Activated CD4-positive, CD25-positive, alpha-beta regulatory T cell (primary cell): ENCODE measurements at places on chromosomes 7 and 10.

GRCh38 chr10:101767966-101768790 lies 7.7 kb downstream of the FGF8 start:
- DNase-seq, result no peak

GRCh38 chr10:114604357-114605130 lies 53.5 kb downstream of the ABLIM1 start:
- DNase-seq, result no peak

GRCh38 chr10:12862459-12862858 lies 139.1 kb downstream of the CCDC3 start:
- DNase-seq, result no peak

GRCh38 chr10:133226251-133226808 lies 3.7 kb upstream of the UTF1 start:
- no peak for DNase-seq

DNA sequence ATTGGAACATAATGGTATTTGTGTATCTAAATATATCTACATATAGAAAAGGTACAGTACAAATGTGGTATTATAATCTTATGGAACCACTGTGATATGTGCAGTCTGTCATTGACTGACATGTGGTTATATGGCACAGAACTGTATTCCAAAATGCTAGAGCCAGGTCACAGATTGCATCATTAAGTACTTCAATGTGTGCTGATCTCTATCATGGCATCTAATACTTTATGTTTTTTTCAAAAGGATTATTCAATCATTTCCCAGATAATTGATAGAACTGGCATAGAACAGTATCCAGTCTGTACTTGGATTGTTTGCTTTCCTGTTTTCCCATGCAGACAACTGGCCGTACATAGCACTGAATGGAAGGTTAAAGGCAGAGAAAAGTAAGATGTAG lies 662.7 kb downstream of the PARD3 start:
- DNase-seq, result no peak

GRCh38 chr7:128783143-128783861 lies 7.7 kb upstream of the OPN1SW start:
- no peak for DNase-seq

DNA sequence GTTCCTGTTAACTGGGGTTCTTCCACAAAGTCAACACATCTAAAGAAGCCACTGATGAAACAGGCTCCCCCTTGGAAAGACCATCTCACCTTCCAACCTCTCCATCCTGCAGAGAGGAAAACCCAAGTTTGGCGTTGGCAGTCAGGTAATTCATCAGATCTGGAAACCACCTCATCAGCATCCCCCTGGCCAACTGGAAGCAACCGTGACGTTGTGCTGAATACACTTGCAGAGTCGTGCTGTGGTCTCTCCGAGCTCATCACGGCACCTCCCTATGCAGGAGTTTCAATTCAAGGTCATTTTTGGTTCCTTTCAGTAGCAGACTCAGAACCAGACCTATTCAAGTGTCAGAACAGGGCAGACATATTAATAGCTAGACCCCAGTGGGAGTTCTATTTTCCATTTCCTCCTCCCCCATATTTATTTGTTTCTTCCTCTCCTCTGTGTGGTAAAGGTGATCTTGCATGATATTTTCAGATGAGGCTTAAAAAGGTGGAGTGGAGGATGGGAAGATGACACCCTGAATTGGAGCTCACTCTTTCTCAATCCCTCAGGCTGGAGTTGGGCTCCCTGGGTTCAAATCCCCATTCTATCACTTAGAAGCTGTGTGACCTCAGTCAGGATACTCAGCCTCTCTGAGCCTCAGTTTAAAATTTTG lies 149.1 kb upstream of the ADO start:
- no peak for DNase-seq

- no peak for DNase-seq
These were observed 51.3 kb upstream of the MAGI2 start for GRCh38 chr7:79504607-79505389.

GRCh38 chr10:110803830-110804338 lies 67.8 kb upstream of the PDCD4 start:
- no peak for DNase-seq

- DNase-seq, result no peak
These were observed 73.0 kb upstream of the LRRTM3 start for GRCh38 chr10:66852811-66853210.

DNA sequence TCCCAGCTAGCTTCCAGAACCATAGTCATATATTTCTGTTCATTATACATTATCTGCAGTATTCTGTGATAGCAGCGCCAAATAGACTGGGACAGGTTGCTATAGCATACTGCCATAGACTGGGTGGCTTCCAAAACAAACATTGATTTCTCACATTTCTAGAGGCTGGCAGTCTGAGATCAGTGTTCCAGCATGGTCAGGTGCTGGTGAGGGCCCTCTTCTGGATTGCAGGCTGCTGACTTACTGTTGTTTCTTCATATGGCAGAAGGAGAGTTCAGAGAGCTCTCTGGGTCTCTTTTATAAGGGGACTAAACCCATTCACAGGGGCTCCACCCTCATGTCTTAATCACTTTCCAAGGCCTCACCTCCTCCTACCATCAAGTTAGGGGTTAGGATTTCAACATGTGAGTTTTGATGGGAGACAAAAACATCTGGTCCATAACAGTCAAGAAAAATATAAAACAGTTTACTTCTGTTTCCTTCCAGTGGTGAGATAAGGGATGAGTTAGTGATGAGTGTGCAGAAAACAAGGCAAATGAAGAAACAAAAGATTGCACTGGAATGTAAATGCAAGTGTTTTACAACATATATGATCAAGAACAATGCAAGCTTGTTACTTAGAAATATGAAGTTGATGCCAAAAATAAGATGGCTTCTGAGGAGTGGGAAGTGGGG lies 399.0 kb upstream of the C7orf33 start:
- DNase-seq, result no peak

DNA sequence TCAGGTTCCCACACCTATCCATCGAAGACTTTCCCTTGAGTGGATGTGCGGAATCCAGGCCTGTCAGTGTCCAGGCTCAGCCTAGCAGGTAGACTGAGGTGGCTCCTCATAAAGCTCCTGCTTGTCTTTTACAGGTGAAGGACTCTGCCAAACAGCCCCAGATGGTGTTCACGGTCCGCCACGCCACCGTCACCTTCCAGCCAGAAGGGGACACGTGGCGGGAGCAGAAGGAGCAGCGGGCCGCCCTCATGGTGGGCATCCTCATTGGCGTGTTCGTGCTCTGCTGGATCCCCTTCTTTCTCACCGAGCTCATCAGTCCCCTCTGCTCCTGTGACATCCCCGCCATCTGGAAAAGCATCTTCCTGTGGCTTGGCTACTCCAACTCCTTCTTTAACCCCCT lies 13.9 kb downstream of the HTR5A start:
- DNase-seq, result no peak

DNA sequence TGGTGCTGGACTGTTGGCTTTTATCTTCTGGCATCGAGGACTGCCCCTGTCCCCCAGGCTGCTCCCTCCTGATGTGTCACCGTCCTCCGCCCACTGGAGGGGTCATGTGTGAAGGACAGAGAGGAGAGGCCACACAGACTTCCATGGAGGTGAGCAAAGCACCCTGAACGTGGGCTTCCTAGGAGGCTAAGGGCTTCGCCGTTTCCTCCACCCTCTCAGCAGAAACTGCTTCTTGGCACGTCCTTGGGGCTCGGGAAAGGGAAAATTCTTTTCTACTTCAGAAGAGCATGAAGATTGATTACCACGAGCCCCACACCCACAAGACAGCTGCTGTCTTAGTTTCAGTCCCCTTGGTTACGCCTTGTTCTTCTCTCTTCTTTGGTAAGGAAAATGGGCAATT lies 218.2 kb downstream of the CCDC3 start:
- DNase-seq, result no peak

DNA sequence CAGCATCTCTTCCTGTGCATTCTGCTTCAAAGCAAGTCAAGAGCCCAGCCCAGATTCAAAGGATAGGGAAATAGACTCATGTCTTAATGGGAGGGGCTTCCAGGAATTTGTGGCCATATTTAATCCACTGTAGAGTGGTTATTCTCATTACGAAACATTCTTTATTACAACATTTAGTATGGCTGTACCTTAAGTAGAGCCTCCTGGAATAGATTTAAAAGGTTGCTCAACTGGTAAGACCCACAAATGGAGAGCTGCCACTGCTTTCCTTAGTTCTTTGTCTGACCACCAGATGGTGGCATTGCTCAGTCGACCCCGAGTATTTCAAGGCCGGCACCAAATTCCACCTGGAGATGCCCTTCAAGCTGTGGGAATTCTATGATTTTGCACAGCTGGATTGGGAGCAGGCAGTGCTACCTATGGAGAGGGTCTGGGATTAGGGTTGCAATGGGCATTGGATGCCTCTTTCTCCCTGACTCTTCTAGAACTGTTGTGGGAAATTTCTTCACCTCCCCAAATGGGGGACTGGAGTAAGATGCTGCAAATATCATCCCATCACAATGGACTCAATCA lies 102.2 kb downstream of the RBM20 start:
- no peak for DNase-seq

DNA sequence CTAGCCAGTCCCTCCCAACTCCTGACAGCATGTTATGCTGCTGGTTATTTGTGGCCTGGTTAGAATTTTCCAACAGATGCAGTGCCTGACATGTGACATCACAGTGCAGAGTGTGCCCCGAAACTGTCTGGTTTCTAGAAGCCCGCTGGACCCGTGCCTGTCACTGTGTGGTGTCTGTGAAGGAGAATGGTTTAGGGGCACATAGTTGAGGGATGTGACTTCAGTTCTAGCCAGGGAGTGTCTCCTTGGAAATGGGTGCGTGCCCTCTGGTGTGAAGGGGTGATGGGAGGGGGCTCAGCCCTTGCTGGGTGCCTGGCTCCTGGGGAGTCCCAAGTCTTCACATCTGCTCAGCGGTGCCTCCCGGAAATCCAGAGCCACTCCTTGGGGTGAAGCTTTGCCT lies 303.6 kb downstream of the GLRX3 start:
- no peak for DNase-seq

DNA sequence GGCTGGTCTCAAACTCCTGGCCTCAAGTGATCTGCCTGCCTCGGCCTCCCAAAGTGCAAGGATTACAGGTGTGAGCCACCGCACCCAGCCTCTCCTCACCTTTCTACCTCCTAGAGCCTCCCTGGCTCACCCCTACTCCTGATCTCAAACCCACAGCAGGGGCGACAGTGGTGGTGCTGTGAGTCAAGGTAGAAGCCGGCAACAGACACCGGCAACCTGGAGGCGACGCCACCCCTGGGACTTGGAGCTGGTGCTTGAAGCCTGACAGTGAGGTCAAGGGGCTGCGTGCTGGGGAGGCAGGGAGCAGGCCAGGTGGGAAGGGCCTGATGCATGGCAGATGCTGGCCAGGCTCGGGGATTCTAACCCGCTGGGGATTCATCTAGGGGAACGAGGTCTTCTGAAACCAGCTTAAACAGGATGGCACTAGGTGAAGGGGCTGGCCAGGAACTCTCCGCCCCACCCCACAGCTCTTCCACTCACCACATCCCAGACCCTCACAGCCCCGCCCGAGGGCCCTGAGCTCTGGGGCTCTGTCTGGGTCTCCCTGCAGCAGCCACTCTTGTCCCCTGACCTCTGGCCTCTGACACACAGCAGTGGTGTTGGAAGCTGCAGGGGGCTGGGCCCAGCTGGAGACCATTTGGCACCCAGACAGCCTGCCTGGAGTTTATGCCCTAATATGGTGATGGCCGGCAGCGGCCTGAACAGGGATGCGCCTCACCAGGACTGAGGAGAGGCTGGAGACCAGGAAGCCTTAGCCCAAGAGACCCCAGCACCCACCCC lies 16.4 kb downstream of the KCNH2 start:
- DNase-seq, result no peak

GRCh38 chr10:72552857-72553256 lies 73.0 kb downstream of the MICU1 start:
- no peak for DNase-seq

DNA sequence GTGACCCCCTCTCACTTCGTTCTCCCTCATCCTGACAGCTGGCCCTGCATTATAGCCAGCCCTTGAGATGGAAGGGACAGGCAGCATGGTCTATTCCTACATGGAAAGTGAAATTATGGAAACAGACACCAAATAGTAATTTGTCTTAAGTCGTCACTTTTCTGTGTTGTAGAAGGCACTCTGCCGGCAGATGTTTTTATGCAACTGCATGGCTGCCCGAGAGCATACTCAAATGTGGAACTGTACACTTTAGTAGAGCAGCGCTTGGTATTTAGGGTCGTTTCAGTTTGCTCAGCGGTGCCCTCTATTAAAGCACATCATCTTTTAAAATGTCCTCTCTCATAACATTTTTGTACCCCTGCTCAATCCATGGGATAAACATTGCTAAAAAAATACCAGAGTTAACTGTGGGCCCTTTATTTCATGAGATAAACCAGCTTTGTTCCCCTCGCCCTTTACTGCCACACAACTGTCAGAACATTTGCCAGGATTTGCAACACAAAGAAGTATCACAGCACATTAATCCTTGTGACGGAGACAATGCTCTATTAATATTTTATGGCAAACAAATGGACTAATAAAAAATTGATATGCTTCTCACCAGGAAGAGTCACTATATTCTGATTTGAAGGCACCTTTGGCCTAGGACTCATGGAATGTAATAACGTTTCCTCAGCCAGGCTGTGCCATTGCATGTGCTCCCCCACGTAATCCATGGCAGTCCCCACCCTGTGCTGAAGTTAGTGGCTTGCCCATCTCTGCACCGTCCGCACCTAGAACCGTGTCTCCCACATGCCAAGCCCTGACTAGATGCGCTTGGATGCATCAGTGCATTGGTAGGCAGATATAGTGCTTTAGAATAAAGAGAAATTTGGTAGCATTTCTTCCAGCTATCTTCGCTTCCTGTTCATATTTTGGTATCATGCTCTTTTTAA lies 221.3 kb downstream of the PAXIP1 start:
- no peak for DNase-seq

DNA sequence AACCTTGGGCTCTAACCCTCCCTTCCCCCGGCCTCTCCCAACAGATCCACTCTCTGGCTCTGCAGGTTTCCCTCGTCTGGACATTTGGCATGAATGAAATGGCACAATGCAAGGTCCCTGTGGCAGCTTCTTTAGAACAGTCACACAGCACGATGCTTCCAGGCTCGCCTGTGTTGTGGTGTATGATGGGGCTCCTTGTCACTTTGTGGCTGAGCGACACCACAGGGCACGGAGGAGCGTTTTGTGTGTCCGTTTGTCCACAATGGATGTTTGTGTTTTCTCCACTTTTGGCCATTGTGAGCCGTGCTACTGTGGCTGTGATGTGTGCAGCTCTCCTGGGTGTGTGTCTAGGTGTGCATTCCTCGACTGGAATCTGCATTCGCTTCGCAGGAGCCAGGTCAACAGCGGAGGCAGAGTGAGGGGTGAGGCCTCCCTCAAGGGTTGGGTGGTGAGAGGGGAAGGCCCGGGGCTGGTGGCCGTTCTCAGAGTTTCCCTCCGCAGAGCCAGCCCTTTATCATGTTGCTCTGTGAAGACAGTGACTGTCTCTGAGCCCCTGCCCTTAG lies 22.3 kb upstream of the SHH start:
- no peak for DNase-seq

- no peak for DNase-seq
These were observed 2.1 kb upstream of the FMC1 start for GRCh38 chr7:139339025-139339424.

DNA sequence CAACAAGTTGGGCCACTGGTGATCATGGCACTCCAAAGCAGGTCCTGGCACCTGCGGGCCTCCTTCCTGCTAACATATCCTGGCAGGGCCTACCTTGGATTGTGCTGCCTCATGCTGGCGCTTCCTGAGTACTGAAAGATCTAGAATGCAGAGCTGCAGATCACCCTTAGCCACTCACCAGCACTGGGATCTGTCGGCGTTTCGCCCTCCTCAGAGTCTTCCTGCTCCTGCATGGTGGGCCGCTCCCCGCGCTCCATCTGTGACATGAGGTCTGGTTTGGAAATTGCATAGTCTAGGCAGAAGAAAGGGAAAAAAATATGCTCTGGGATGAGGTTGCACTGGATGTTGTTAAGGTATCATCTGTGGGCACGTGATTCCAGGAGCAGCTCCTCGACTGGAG lies 10.0 kb downstream of the ZNF777 start:
- no peak for DNase-seq
